ENCODE measurements at places on chromosomes 1 and 21.

- DNase-seq, result no peak
Measured at GRCh38 chr1:76443217-76443616, 368.7 kb downstream of the ST6GALNAC3 start.

- no peak for DNase-seq
Measured at GRCh38 chr1:28199328-28200233, 23.1 kb upstream of the PTAFR start.

GRCh38 chr1:166165661-166166328 is 1.0 kb downstream of the FAM78B start:
- no peak for DNase-seq

GRCh38 chr21:32834211-32834915 is 62.8 kb upstream of the PAXBP1 start:
- DNase-seq, result no peak

GRCh38 chr1:70994753-70995268 is 52.8 kb downstream of the PTGER3 start:
- no peak for DNase-seq

DNA sequence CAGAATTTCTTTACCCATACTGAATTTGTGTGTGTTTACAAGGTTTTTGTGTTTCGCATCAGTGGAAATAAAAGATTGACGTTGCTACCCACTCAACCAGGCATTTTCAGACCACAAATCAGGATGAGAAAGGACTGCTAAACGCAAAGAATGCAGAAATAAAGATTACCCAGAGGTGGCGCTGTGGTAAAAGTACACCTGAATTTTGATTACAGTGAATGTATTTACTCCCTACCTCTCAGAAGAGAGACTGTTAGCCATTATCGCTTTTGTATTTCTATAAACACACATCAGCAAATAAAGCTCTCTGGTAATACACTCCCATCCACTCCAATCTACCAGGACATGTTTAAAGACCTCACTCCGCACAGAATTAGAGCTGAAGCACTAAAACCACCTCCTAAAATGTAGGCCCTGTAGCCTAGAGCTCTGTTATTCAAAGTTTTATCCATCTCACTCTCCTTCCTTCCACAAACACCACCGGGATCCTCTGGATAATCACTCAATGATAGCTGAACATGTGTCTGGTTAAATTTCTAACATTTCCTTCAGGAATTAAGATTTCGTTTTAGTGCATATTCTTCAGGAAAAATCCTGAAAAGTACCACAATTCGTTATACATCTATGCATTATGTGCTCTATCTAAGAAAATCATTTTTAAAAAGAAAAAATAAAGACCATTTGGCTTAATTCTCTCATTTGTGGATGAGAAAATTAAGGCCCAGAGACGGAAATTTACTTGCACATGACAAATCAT is 2.5 kb upstream of the LMO4 start:
- no peak for DNase-seq

Data from AG04449 (cell line).